ENCODE measurements at places on chromosomes 16 and 17. TPM values are rescaled to one million over a fixed set of nuclear protein-coding genes. Genes with fewer than 3 reads are reported as not detected.

DNA sequence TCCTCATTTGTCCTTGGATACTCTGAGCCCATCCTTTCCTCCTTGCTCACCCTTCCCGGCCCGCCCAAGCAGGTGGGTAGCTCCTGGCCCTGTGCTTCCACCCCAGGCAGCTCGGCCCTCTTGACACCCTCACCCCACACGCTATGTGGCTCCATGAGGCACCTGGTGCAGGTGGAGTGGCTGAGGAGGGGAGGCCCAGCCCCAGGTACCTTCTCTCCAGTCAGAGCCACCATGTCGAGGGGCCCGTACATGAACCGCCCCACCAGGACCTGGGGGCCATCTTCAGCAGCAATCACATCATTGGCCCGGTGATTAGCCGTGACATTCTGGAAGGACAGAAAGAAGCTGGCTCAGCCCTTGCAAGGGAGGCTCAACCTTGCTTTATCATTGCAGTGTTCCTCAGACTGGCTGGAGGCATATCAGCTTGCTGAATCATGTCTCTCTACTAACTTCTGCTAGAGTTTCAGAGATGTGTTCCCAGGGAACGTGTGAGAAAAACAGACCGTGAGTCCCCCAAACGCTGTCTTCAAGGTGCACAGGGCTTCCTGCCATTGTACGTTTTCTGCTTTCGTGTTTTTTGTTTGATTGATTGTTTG, 20.3 kb downstream of the PIMREG start:
- H3K27me3 ChIP-seq: no peaks in the 10 kb centered on the region
- DNase-seq: no peak
- H3K36me3 ChIP-seq: no peaks in the 10 kb centered on the region
- no peak overlapping the region for H3K27ac ChIP-seq

GRCh38 chr17:27578718-27579085, 52.3 kb upstream of the LGALS9 start:
- no peak overlapping the region for H3K4me3 ChIP-seq
- H3K27me3 ChIP-seq: no peaks in the 10 kb centered on the region
- H3K4me1 ChIP-seq: peaks cover 30% of the 10 kb centered on the region

DNA sequence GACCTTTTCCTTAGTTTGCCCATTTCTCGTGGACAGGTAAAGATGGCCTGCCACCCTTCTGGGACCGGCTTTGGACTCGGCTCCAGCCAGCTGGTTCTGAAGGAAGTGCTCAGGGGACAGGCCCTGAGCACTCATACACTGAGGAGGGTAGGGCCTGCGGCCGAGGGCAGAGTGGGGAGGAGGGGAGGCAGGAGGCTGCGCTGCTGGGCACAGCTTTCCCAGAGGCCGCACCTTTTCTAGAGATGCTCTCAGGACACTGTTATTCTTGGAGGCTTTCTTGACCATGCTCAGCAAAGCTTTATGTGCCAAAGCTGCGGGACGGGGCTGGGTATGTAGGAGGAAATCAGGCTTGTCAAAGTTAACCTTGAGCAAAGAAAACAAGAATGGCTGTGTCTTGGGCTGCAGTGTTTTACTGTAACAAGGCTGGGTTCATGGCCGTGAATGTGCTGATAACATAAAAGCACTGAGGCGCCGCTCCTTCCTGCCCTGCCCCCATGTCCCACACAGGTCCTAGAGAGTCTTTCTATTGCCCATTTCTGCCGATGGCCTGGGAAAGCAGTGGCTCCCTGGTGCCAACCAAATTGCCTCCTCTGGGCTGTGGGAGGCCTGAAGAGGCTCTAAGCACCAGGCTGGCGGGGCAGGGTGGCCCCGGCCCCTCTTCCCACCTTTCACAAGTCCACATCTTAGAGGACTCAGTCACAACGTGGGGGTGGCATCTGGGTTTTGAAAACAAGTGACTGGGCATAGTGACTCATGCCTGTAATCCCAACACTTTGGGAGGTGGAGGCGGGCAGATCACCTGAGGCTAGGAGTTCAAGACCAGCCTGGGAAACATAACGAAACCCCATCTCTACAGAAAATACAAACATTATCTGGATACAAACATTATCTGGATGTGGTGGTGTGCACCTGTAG, 22.3 kb upstream of the TIMP2 start:
- no peak overlapping the region for H3K27ac ChIP-seq
- no peak for DNase-seq
- H3K36me3 ChIP-seq: no peaks in the 10 kb centered on the region

- no peaks in the 10 kb centered on the region for H3K36me3 ChIP-seq
- no peak overlapping the region for H3K4me3 ChIP-seq
- peak; percentile 51 for DNase-seq
- H3K27me3 ChIP-seq: no peaks in the 10 kb centered on the region
- no peak overlapping the region for H3K27ac ChIP-seq
Measured at GRCh38 chr17:32523017-32523680, 36.4 kb downstream of the CDK5R1 start.

- no peak overlapping the region for H3K27ac ChIP-seq
- DNase-seq: no peak
- H3K36me3 ChIP-seq: no peaks in the 10 kb centered on the region
- no peak overlapping the region for H3K4me3 ChIP-seq
- H3K4me1 ChIP-seq: peaks cover 13% of the 10 kb centered on the region
Measured at GRCh38 chr17:81306898-81307510, 11.9 kb upstream of the SLC38A10 start.

The ARHGAP44 gene
- 10.1 TPM for total RNA-seq

The DNAAF1 gene
- total RNA-seq: not detected

The SEPTIN12 gene
- total RNA-seq: not detected

Data from GM23338 (cell line).